Activated B cell treated with CpG ODN at 0.5 μM for 24 hours (primary cell): ENCODE measurements at places on chromosomes 16 and 17.

- no peak for DNase-seq
Observed at GRCh38 chr17:70265471-70265870, 96.1 kb downstream of the KCNJ2 start.

DNA sequence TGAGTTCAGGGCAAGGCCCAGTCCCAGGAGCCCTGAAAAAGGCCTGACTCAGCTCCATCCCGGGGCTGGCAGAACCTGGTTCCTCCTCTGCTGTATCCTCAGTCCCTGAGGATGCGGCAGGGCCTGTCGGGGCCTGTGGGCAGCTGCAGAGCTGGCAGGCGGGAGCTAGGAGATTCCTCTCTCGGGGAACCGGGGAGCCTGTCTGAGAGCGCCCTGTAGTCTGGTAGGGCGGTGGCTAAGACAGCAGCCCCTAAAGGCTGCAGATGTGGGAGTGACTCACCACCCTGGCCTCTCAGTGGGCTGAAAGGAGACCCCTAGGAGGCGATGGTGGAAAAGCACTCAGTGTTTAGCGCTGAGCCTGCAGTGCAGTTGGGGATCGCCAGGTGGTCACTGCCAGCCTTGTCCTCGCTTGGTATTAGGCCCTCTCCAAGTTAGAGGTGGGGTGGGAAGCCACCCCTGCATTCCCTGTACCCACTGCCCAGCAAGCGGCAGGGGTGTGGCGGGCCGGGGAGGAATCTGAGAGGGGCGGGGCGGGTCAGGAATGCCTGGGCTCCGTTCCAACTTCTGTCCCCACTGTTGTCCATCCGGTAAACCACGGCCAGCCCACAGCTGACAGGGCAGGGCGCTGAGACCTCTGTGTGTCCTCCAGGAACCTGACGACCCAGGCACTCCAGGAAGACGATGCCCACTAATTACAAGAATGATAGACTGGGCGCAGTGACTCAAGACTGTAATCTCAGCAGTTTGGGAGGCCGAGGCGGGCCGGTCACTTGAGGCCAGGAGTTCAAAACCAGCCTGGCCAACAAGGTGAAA lies 29.5 kb upstream of the CDH1 start:
- no peak for DNase-seq

- DNase-seq = no peak
Observed at GRCh38 chr17:39634384-39634871, 2.5 kb upstream of the STARD3 start.

DNA sequence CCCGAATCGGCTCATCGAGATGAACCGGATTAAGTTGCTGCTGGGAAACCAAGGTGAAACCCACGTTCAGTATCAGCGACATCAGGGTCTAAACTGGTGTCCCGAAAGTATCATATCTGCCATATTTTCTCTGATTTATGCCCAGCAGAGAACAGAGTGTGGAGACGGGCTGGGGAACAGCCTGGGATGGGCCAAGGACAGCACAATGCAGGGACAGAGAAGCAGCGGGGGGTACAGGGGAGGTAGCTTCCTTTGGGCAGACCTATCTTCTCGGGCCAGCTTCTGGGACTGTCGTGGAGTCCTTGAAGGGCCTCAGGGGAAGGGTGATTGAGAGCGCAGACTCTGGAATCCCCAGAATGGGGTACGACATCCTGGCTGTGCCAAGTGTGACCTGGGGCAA lies 17.5 kb upstream of the MLKL start:
- no peak for DNase-seq

- DNase-seq = no peak
Observed at GRCh38 chr16:68420366-68420942, 27.9 kb downstream of the SMPD3 start.

DNA sequence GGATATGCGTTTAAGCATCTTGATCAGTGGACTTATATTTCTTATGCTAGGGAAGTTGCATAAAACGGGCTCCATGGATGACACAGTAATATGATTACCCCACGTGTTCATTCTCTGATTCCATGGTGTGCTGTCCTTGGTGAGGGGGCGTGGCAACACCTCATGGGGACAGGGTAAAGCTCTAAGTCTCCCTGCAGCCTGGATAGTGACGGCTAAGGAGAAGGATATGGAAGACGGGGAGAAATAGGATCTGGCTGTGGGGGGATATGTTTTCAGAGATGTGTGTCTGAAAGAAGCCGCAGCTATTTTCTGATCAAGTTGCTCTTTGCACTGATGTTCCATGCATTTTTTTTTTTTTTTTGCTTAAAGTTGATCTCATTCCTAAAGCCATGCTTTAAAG lies 84.3 kb downstream of the MARCHF10 start:
- DNase-seq = no peak
